ENCODE measurements at places on chromosomes 3 and 15.

DNA sequence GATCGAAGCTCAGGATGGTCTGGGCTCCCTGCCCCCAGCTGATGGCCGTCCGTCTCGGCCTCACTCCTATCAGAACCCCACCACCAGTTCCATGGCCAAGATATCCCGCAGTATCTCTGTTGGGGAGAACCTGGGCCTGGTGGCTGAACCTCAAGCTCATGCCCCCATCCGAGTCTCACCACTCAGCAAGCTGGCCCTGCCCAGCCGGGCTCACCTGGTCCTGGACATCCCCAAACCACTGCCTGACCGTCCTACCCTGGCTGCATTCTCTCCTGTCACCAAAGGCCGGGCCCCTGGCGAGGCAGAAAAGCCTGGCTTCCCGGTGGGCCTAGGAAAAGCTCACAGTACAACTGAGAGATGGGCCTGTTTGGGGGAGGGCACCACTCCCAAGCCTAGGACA lies 4.4 kb upstream of the JMJD7 start:
- H3K27ac ChIP-seq, result no peak overlapping the region
- H3K36me3 ChIP-seq, result no peaks in the 10 kb centered on the region
- H3K27me3 ChIP-seq, result no peaks in the 10 kb centered on the region

DNA sequence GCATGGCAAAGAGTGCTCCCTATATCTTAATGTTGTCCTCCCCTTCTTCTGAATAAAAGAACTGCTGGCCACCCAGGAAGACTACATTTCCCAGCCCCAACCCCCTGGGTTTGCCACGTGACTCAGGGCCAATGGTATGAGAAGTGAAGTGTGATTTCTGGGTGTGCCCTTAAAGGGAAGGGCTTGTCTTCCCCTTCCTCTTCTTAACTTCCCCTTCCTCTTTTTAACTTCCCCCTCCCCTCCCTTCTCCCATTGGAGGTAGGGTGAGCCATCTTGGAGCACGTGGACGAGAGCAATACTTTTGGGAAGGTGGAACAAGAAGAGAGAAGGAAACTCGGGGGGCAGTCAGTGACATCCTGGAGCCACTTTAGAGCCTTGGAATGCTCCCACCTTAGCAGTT lies 6.8 kb upstream of the KBTBD12 start:
- no peaks in the 10 kb centered on the region for H3K4me1 ChIP-seq
- H3K36me3 ChIP-seq, result no peaks in the 10 kb centered on the region
- DNase-seq, result no peak
- H3K27me3 ChIP-seq, result no peaks in the 10 kb centered on the region

DNA sequence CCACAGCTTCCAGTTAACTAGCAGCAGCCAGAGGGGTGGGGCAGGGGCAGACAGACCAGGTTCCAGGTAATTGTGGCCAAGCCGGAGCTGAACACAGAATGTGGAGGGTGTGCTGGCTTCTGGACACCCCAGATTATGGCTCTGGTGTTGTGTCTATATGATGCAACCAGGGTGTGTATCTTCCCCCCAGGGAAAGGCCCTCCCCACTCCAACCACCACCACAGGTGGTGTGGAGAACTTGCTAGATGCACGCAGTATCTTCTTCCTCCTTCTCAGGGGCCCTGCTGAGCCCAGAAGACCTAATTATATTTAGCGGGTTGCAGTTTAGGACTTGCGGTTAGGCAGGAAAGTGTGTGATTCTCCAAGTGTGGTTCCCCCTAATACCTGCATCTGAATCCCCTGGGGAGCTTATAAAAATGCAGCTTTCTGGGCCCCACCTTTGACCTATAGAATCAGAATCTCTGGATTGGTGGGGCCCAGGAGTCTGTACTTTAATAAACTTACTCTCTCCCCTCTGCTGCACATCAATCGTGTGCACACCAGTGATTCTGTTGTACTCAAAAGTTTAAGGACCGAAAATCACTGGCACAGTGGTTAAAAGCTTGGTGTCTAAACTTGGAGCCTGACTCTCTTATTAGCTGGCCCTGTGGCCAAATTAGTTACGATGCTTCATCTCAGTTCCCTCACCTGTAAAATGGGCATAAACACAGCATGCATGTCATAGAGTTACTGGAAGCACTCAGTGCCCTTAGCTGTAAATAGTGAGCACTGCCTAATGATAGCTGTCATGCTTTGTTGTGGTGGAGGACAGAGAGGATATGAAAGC lies 379.1 kb upstream of the PROK2 start:
- no peak overlapping the region for H3K4me3 ChIP-seq
- peak overlapping the region; percentile 86 for H3K27ac ChIP-seq
- no peaks in the 10 kb centered on the region for H3K36me3 ChIP-seq
- no peaks in the 10 kb centered on the region for H3K27me3 ChIP-seq
- DNase-seq, result peak; percentile 92
- H3K4me1 ChIP-seq, result peaks cover 52% of the 10 kb centered on the region

DNA sequence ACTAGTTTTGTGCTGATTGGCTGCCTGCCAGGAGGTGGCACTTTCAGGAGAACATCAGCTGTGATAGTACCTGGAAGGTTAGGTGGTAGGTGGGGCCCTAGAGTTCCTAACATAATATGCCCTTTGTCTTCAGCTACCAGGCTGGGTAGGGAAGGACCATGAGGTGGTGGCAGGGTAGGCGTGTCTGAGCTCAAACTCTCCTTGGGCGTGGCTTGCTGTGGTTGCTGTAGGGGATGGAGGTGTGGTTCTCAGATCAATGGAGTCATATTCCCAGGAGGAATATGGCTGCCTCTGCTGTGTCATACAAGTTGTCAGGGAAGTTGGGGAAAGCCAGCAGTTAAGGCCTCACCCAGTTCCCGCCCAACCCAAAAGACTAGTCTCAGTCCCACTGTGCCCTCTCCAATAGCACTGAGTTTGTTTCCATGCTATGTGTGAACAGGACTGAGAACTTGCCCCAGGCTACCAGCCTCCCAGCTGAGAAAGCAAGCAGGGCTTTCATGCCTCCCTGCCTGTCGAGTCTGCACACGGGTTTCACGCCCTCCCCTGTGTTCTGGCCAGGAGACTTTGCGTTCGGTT lies 107.7 kb downstream of the CHCHD4 start:
- DNase-seq, result no peak
- no peaks in the 10 kb centered on the region for H3K4me1 ChIP-seq
- no peak overlapping the region for H3K27ac ChIP-seq

GRCh38 chr3:121752772-121753171 lies 3.2 kb upstream of the GOLGB1 start:
- H3K4me3 ChIP-seq, result no peak overlapping the region
- H3K27ac ChIP-seq, result no peak overlapping the region
- H3K4me1 ChIP-seq, result peaks cover 19% of the 10 kb centered on the region
- H3K36me3 ChIP-seq, result no peaks in the 10 kb centered on the region

GRCh38 chr3:63400246-63400860 lies 122.2 kb downstream of the SYNPR start:
- no peak for DNase-seq
- no peaks in the 10 kb centered on the region for H3K36me3 ChIP-seq
- H3K4me1 ChIP-seq, result no peaks in the 10 kb centered on the region
- H3K27me3 ChIP-seq, result no peaks in the 10 kb centered on the region
- H3K27ac ChIP-seq, result no peak overlapping the region
- H3K4me3 ChIP-seq, result no peak overlapping the region

DNA sequence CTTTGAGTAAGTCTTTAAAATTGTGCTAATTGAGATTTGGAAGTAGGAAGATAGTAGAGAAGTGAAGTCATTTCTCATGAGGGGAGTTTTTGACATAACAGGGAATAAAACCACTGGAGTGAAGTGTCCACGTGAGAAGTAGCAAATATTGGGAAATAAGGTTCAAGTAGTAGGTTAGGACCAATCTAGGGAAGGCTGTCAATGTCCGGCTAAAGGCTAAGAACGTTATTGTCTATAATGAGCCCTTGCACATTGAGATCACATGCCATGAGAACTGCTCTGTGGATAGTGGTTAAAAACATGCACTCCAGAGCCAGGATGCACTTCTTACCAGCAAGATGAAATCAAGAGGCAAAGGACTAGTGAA lies 459.9 kb upstream of the TPRG1 start:
- peaks cover 6% of the 10 kb centered on the region for H3K36me3 ChIP-seq
- H3K27ac ChIP-seq, result no peak overlapping the region

DNA sequence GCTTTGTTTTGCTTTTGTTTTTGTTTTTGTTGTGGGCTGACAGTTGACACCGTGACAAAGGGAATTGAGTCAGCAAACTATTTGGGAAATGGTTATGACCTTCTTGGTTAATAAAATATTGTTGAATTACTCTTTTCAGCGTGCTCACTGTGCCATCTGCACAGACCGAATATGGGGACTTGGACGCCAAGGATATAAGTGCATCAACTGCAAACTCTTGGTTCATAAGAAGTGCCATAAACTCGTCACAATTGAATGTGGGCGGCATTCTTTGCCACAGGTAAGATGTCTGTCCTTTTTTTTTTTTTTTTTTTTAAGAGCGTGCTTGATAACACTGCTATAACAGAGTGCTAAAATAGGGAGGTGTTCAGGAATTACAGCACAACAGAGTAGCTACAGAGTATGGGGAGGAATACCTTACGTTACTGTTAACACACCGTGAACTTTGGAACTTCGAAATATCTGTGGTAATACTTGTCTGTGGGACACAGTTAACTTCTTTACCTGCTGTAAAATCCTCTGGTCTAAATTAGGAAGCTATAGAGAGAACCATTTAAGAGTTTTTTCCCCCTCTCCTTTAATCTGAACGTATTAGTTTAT lies 48.2 kb downstream of the PRKCI start:
- DNase-seq, result no peak
- H3K27ac ChIP-seq, result no peak overlapping the region
- H3K27me3 ChIP-seq, result no peaks in the 10 kb centered on the region

- peak overlapping the region; percentile 90 for H3K4me3 ChIP-seq
- peaks cover 19% of the 10 kb centered on the region for H3K36me3 ChIP-seq
- no peaks in the 10 kb centered on the region for H3K27me3 ChIP-seq
- H3K4me1 ChIP-seq, result peaks cover 20% of the 10 kb centered on the region
- H3K27ac ChIP-seq, result peak overlapping the region; percentile 98
- no peak for DNase-seq
Measured at GRCh38 chr15:58932710-58933280, 684 bp downstream of the SLTM start.

- no peaks in the 10 kb centered on the region for H3K4me1 ChIP-seq
- no peak overlapping the region for H3K4me3 ChIP-seq
- no peaks in the 10 kb centered on the region for H3K36me3 ChIP-seq
Measured at GRCh38 chr15:38148471-38148870, 104.2 kb upstream of the SPRED1 start.

DNA sequence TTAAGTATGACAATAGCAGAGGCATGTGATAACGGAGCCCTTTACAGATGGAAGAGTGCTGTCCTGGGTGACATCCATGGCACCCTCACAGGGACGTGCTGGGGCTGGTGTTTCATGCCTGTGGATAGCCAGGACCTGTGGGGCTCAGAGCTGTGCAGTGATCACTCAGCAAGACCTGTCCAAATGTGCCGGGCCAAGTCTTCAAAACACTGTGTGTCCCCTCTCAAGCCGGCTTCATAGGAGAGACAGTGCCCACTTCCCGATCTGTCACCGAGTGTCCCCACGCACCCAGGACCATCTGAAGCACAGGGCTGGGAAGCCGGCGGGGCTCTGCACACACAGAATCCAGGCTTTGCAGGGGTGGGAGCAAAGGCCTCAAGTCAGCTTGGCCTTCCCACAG lies 217.2 kb upstream of the IGF1R start:
- H3K27me3 ChIP-seq, result no peaks in the 10 kb centered on the region
- H3K36me3 ChIP-seq, result no peaks in the 10 kb centered on the region
- peaks cover 8% of the 10 kb centered on the region for H3K4me1 ChIP-seq
- H3K27ac ChIP-seq, result no peak overlapping the region
- no peak for DNase-seq
- H3K4me3 ChIP-seq, result no peak overlapping the region

DNA sequence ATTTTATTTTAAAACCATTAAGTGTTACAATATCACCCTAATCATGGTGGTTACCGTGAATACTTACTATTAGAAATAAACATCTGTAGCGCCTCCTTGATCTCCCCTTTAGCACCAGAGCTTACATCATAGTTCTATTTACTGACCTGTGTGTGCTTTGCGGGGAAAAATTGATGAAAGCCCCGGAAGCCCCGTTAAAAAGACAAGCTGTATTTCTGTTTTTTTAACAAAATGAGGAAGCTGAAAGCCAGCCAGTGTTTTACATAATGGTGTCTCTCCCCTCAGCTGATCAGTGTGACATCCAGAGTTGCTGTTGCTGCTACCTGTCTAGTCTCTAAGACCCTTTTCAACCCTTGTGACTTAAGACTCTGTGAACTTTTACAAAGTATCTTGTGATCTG lies 100.8 kb downstream of the OPA1 start:
- H3K27ac ChIP-seq, result peak overlapping the region; percentile 88
- no peaks in the 10 kb centered on the region for H3K27me3 ChIP-seq
- peaks cover 28% of the 10 kb centered on the region for H3K36me3 ChIP-seq
- no peak overlapping the region for H3K4me3 ChIP-seq
- H3K4me1 ChIP-seq, result peaks cover 18% of the 10 kb centered on the region

- H3K4me1 ChIP-seq, result peaks cover 28% of the 10 kb centered on the region
- peak overlapping the region; percentile 86 for H3K27ac ChIP-seq
- H3K36me3 ChIP-seq, result no peaks in the 10 kb centered on the region
- no peaks in the 10 kb centered on the region for H3K27me3 ChIP-seq
Measured at GRCh38 chr3:186653984-186654383, 11.8 kb upstream of the HRG start.

GRCh38 chr15:72464251-72464650 lies 9.9 kb upstream of the ARIH1 start:
- no peak overlapping the region for H3K4me3 ChIP-seq
- DNase-seq, result no peak
- H3K4me1 ChIP-seq, result peaks cover 7% of the 10 kb centered on the region
- no peaks in the 10 kb centered on the region for H3K36me3 ChIP-seq
- no peak overlapping the region for H3K27ac ChIP-seq
- no peaks in the 10 kb centered on the region for H3K27me3 ChIP-seq

- no peak within 1 kb of the TSS for H3K4me3 ChIP-seq
- DNase-seq, result no peak
- peaks cover 18% of the 10 kb centered on the region for H3K4me1 ChIP-seq
- H3K36me3 ChIP-seq, result no peaks in the 10 kb centered on the region
Measured at GRCh38 chr3:48563382-48563918, at the start of gene UCN2. Gene UCN2 (minus strand): TSS chr3:48563781. CDS start chr3:48563124, 657 bp downstream.

DNA sequence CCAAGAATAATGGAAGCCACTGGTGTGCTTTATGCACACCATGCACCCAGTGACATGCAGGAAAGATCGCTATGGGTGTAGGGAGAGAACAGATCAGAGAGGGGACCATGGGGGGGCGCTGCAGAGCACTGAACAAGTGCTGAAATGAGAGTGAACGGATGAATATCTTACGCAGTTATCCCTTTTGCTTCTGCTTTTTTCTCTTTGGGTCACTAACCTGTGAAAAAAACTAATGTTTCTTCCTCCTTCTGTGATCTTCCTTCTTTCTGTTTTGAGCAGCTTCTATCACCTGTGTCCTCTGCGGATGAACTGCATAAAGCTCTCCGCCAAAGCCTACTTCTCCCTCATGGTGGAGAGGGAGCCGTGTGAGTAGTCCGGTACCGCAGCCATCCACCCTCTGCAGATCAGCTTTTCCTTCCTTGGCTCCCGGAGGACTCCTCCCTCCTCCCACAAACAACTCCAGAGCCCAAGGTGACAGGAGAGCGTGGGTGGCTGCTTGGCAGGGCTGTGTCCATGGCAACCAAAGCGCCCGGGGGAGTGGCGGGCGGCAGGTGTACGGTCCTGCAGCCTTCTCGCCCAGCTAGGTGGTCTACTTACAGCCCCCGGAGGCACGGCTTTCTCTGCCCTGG lies 106.2 kb downstream of the DGKG start:
- peak overlapping the region; percentile 91 for H3K27ac ChIP-seq
- H3K27me3 ChIP-seq, result no peaks in the 10 kb centered on the region
- no peaks in the 10 kb centered on the region for H3K36me3 ChIP-seq
- DNase-seq, result peak; percentile 90

GRCh38 chr15:79455361-79455760 lies 23.2 kb downstream of the MINAR1 start:
- no peak overlapping the region for H3K4me3 ChIP-seq
- H3K36me3 ChIP-seq, result no peaks in the 10 kb centered on the region
- no peaks in the 10 kb centered on the region for H3K27me3 ChIP-seq
- H3K27ac ChIP-seq, result no peak overlapping the region
- H3K4me1 ChIP-seq, result no peaks in the 10 kb centered on the region
- no peak for DNase-seq

Measured in B cell (primary cell).